ENCODE measurements at places on chromosomes 11 and 22.

GRCh38 chr11:34148504-34149165 is 43.2 kb downstream of the NAT10 start:
- DNase-seq, result peak; percentile 35

DNA sequence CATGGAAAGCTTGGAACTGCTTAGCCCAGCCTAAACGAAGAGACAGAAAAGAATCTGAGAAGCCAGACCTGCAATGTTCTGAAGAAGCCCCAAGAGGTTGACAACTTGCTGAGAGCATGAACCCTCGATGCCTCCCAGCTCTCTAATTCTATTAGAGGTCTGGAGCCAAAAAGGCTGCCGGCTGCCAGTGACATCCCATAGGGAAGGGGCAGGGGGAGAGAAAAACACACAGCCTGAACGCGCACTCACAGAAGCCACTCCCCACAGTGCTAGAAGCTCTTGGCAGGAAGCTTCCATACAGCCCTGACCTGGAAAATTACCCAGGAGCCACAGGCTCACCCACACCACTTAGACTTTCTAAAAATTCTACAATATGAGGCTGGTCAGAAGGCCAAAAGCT is 18.3 kb downstream of the POLDIP3 start:
- no peak for DNase-seq

DNA sequence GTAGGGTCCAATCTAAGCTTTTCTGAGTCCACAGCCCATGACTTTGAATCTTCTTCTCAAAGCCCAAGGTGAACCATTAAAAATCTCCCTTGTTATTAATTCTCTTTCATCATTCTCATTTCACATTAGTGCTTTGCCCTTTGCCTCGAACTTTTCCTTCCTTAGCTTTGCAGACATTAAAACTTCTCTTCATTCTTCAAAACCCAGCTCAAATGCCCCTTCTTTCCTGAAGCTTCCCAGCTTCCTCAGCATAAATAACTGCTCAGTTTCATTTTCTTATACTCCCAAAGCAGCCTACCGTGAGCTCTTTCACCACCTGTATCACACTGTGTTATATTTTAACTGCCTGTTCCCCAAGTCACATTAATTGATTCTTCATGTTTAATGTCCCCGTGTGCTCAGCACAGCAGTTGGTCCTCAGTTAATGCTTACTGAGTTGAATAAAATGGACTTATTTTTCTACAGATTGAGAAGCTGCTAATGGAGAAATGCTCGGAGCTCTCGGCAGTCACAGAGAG is 62.0 kb downstream of the INSC start:
- no peak for DNase-seq

- no peak for DNase-seq
These were observed 62.3 kb downstream of the PPFIBP2 start for GRCh38 chr11:7575841-7576725.

GRCh38 chr11:11237070-11237832 is 115.8 kb downstream of the CSNK2A3 start:
- DNase-seq, result no peak

- peak; percentile 15 for DNase-seq
These were observed 777 bp downstream of the LTO1 start for GRCh38 chr11:69674267-69674885.

DNA sequence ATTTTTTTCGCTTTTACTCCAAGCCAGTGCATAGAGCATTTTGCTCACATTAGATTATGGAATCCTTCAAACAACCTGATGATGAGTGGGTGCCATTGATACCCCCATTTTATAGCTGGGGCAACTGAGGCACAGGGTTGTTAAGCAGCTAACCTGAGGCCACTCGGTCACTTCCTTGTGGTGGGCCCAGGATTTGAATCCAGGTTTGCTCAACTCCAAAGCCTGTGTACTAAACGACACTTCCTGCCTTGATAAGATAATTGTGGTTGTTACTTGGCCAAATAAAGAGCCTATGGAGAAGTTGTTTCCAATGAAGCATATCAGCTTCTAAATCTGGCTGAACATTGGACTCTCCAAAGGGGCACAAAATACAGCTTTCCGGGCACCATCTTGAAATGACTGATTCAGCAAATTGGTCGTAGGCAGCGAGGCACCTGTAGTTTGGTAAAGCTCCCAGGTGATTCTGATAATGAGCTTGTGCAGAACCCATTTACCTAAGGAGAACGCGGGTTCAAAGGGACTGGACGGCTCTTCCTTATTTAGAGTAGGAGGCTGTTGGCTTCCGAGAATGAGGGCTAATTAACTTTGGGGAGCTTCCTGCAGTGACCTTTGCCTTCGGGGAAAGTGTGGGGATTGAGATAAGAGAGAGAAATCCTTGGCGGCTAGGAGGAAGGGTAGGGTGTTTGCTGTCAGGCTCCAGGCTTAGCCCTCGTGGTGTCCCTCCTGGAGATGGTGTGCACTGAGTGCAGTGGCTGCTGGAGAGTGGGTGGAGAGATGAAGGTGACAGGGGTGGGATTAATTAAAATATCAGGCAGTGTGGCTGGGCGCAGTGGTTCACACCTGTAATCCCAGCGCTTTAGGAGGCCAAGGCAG is 17.5 kb upstream of the EHF start:
- no peak for DNase-seq

DNA sequence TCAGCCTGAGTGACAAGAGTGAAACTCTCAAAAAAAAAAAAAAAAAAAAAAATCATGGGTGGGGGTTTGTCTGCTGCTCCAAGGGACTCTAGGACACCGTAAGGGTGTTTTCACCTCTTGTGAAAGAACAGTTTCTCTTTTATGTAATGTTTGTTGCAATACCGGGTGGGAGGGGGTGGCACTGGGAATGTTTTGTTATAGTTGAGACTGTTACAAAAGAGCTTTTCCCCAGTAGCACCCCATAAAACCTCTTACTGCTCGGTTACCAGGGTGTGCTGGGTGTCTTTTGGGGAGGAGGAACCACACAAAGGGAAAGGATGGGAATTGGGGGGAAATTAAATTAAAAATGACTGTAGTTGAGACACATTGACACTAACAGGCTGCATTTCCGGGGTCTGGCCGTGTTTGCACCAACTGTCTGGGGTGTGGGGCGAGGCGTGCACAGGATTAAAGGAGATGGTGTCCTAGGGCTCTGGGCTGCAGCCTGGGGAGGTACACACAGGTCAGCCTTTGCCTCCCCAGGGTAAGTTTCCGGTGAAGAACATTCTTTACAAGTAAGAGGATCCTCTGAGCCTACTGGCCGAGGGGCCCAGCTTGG is 1.6 kb downstream of the NFAM1 start:
- peak; percentile 76 for DNase-seq

GRCh38 chr22:28310299-28310698 is 369.3 kb downstream of the TTC28 start:
- DNase-seq, result no peak

- no peak for DNase-seq
These were observed 442.7 kb downstream of the MIAT start for GRCh38 chr22:27099946-27100722.

DNA sequence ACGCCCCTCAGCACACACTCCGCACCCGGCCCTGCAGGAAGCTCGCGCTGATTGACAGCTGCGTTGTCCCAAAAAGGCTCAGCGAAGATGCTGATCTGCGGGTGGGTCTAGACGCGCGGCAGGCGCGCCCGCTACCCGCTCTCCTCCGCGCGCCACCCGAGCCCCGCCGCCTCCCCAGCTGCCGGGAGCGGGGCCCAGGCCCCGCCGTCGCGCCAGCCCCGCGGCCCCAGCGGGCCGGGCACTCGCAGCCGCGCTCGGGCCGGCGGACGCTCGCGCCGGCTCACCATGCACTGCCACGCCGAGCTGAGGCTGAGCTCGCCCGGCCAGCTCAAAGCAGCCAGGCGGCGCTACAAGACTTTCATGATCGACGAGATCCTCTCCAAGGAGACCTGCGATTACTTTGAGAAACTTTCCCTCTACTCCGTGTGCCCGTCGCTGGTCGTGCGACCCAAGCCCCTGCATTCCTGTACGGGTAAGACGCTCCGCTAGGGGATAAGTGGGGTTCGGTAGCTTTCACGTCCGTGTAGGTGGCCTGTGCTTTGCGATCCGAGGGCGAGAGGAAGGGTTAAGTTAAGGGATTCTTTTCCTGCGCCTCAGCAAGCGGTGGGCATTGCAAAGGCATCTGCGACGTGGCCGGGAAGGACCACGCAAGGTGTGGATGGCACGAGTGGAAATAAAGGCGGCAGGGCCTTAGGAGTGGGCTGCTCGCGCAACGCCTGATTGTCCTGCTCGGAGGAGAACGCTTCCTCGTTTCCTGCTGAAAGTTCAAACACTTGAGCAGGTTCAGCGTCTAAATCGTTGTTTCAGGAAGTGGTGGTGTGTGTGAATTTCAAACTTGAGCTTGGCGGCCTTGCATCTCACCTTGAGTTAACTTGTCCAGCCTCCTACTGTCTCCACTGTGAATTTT is at the start of gene BARX2:
Gene BARX2, plus strand, starts transcription at position 98 of the 907 bp plus-strand sequence. Its CDS starts 188 bp downstream, at position 286.
- no peak for DNase-seq

GRCh38 chr22:39518144-39518786 is 2.1 kb upstream of the ATF4 start:
- no peak for DNase-seq

DNA sequence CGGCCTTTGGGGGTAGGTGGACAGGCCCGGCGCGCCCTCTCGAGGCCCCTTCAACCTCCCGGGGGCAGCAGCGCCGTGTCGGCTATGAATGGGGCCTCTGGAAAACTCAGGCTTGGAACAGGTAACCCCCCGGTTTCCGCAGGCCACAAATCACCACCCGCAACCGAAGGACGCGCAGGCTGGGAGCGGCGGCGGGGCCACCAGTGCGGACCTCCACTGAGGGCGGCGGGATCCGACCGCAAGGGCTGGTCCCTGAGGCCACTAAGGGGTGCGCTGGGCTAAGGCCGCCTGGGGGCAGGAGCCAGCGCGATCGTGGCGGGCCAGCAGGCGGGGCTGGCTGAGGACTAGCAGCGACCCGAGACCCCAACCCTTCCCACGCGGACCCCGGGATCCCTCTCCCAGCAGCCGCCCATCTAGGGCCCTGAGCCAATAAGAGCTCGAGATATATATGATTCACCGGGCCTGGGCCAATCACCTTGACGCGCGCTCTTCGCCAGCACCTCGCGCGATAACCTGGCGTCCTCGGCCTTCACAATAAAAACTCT is 609 bp upstream of the ATF4 start:
- DNase-seq, result peak; percentile 99

GRCh38 chr11:44608651-44608990 is 43.2 kb downstream of the CD82 start:
- no peak for DNase-seq

DNA sequence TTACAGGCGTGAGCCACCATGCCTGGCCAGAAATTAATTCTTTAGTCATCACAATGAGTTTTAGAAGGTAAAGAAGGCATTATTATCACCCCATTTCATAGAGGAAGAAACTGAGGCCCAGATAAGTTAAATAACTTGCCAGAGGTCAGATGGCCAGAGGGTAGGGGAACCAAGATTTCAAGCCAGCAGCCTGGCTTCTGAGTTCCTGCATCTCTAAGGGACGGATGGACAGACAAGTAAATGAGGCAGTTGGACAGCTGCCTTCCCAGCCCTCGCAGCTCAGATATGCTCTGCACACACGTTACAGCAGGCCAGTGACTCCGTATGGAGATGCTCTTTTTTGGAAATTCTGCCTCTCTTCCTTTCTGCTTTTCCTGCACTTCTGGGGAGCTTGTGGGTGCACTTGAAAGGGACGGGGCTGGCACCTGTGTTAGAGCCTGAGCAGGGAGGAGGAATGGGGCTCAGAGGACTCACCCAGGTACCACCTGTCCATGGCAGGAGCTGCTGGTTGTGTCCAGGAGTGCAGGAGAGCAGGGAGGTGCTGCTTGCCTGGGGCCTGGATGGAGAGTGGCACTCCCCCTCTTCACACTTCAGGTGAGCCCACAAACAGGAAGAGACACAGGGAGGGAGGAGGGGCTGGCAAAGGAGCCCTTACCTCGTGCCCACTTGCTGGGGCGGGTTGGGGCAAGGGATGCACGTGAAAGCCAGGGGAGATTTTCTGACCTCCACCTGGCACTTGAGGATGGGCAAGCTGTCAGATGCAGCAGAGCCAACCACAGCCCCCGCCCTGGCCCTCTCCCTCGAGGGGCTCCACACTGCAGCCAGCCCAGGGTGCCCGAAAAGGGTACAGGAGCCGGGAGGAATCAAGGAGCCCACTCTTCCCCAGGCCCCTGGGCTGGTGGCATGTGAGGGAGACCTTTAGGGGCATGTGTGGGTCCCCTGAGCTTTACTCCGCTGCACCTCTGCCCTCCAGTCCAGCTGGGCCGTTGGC is 3.3 kb upstream of the FXYD2 start:
- DNase-seq, result no peak

- no peak for DNase-seq
These were observed 20.8 kb upstream of the JAM3 start for GRCh38 chr11:134048028-134048427.

DNA sequence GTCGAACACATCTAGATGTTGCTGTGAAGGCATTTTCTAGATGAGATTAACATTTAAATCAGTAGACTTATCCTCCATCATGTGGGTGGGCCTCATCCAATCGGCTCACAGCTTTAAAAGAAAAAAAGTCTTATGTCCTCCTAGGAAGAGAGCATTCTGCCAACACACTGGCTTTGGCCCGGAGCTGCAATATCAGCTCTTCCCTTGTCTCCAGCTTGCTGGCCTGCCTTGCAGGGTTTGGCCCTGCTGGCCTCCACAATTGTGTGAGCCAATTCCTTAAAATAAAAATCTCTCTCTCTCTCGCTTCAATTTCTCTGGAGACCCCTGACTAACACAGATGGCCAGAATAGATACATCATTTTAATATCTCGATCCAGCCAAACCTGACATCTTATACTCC is 13.1 kb upstream of the ABCC8 start:
- DNase-seq, result no peak

GRCh38 chr11:35352077-35352888 is 67.1 kb downstream of the SLC1A2 start:
- no peak for DNase-seq

DNA sequence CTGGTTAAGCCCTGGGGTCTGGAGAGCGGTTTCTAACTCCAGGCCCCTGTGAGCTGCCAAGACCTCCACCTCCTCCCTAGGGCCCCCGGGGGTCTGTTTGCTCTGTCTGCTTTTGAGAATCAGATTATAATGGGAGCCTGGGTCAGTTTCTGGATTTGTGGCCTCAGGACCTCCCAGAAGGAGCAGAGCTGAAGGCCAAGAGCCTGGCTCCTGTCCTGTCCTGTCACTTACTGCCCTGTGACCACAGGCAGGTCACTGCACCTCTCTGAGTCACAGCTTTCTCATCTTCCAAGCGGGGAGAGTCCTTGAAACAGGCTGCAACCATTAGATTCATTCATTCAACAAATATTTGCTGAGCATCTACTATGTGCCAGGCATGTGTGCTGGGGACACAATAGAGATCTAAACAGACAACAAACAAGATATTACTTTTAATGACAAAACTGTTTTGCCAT is 87.3 kb upstream of the FGF3 start:
- DNase-seq, result no peak

GRCh38 chr22:26398741-26399153 is 30.3 kb upstream of the ASPHD2 start:
- DNase-seq, result peak; percentile 71
